ENCODE measurements at places on chromosomes 2 and 18. TPM values are rescaled to one million over a fixed set of nuclear protein-coding genes. Genes with fewer than 3 reads are reported as not detected.

DNA sequence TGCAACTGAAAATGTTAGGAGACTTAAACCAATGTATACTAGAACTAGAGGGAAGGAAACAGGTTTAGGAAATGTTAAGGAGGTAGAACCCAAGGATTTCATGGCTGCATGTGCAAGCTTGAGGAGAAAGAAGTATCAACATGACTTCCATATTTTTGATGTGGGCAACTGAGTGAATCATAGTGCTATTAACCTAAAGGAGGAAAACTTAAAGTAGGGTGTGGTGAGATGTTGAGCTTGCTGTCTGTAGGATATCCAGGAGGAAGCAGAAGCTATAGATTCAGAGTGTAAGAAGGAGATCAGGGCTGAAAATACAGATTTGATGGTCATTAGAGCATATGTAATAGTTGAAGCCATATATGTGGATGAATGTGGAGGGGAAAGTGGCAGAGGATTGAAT is 31.5 kb downstream of the NDC80 start:
- H3K27ac ChIP-seq = no peak overlapping the region
- H3K4me3 ChIP-seq = no peak overlapping the region
- peaks cover 3% of the 10 kb centered on the region for H3K36me3 ChIP-seq
- no peaks in the 10 kb centered on the region for H3K4me1 ChIP-seq

Gene CNDP1
- 0.48 TPM for total RNA-seq

DNA sequence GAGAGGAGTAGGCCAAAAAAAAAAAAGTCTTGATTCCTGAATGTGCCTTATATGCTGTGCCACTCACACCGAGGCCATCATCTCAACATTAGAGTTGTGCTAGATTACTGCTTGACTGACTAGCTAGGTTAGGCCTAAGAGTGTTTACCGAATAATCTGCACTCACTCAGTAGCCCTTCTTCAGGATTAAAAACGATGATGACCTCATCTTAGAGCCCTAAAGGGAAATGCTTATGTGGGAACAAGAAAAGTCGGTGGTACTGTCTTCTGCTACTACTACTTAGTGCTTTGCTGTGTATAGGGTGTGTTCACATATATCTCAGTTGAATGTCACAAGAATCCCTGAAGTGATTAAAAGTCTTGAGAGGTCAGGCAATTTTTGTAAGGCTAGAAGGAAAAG is 54.3 kb downstream of the THOC1 start:
- H3K4me1 ChIP-seq = no peaks in the 10 kb centered on the region
- H3K27ac ChIP-seq = no peak overlapping the region
- no peak overlapping the region for H3K4me3 ChIP-seq
- no peak for DNase-seq
- peaks cover 40% of the 10 kb centered on the region for H3K36me3 ChIP-seq

DNA sequence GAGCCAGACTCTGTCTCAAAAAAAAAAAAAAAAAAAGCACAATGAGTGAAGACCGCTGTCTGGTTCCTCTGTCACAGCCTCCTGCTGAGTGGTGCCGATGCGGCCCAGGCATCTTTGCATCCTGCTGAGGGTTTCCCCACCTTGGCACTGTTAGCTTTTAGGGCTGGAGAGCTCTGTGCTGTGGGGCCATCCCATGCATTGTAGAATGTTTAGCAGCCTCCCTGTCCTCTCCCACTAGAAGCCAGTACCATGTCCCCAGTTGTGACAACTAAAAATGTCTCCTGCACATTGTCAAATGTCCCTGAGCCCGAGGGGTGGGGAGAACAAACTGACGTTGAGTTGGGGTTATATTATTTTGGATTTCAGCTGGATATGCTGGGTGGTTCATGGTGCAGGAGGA is 7.9 kb upstream of the COLEC11 start:
- no peak overlapping the region for H3K4me3 ChIP-seq
- peaks cover 19% of the 10 kb centered on the region for H3K36me3 ChIP-seq
- no peaks in the 10 kb centered on the region for H3K27me3 ChIP-seq
- H3K27ac ChIP-seq = no peak overlapping the region
- DNase-seq = no peak
- peaks cover 4% of the 10 kb centered on the region for H3K4me1 ChIP-seq

Gene TBR1
- total RNA-seq = not detected

DNA sequence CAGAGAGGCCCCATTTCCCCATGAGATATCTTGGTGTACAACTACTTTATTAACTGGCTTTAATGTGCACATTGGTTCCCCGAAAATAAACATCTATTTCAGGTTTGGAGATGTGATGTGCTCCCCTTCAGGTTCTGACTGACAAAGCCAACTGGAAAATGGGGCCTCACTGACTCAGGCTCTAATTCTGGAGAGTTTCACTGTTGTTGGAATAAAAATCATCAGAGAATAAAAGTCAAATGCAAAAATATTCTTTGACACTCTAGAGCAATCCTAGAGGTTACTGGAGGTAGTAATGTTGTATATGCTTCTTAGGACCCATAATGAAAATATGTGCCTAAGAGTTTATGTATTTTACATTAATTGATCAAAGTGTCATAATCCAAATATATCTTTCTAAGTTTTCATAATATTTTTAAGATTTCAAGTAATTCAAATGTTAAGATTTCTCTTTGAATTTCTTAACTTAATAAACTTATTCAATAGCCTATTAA is 189.9 kb upstream of the COL3A1 start:
- H3K4me3 ChIP-seq = no peak overlapping the region
- no peaks in the 10 kb centered on the region for H3K36me3 ChIP-seq
- no peak overlapping the region for H3K27ac ChIP-seq

GRCh38 chr18:25686960-25687500 is 335.1 kb upstream of the ZNF521 start:
- no peaks in the 10 kb centered on the region for H3K4me1 ChIP-seq
- no peak overlapping the region for H3K4me3 ChIP-seq
- H3K27ac ChIP-seq = no peak overlapping the region
- H3K36me3 ChIP-seq = no peaks in the 10 kb centered on the region

- DNase-seq = no peak
- H3K4me1 ChIP-seq = no peaks in the 10 kb centered on the region
- H3K4me3 ChIP-seq = no peak overlapping the region
- H3K27me3 ChIP-seq = peaks cover 3% of the 10 kb centered on the region
- H3K27ac ChIP-seq = no peak overlapping the region
Observed at GRCh38 chr2:75090770-75091515, 108.4 kb downstream of the TACR1 start.

Gene STON1
- 15.7 TPM for total RNA-seq

All from type B pancreatic cell (in vitro differentiated cells).